Stimulated activated CD4-positive, alpha-beta T cell treated with anti-CD3 and anti-CD28 coated beads, Interleukin-12 subunit alpha, Interleukin-12 subunit beta, amount 100 ng/mL, for 4 hours (primary cell): ENCODE measurements at places on chromosomes 5 and 9.

DNA sequence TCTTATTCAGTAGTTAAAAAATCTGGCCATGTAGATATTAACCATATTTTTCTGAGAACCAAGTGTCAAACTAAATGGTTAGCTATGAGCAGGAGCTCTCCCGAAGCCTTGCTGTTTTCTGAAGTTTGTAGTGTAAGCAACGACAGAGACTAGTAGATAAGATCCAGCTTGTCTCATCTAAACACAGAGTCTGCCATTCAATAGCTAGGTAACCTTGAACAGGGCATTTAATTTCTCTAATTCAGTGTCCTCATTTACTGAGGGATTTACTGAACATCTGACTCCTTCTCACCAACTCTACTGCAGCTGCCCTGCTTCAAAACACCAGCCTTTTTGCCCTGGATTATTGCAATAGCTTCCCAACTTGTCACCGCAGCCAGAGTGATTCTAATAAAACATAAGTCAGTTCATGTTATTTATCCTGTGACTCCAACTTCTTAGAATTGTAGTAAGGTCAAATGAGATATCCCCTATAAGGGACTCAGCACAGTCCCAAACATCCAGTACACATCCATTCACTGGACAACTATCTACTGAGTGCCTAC, 337.0 kb downstream of the PLK2 start:
- no peak for DNase-seq

DNA sequence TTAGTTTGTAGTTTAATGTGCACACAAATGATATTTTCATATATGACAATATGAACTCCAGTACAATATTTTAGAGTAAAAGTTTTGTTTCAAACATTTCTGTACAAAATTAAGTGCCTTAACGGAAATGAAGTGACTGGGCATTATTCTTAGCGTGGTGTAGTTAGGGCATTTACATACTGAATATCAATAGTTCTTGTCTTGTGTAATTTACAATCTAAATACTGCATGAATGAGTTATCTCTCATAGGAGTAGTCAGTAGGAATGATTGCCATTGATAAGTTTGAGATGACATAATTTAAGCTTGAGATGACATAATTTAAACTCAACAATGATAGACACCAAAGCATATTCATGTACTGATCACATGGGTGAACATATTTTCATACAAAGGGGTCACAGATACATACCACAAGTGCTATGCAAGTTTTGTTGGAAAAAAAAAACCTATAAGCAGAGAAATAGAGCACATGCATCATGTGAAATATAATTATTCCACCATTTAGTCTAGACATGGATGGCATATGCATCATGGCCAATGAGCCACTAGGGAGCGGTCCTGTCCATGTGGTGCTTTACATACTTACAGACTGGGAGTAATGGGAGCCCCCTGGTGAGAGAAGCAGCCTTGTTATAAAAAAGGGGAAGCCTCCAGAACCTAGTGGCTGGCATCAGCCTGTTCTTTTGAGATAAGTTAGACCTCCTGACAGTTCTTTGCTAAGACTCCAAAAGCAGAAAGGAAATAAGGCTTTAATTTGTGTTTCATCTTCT, 1523.9 kb downstream of the MAT2B start:
- no peak for DNase-seq

GRCh38 chr5:134086225-134086942, 28.1 kb upstream of the TCF7 start:
- no peak for DNase-seq

DNA sequence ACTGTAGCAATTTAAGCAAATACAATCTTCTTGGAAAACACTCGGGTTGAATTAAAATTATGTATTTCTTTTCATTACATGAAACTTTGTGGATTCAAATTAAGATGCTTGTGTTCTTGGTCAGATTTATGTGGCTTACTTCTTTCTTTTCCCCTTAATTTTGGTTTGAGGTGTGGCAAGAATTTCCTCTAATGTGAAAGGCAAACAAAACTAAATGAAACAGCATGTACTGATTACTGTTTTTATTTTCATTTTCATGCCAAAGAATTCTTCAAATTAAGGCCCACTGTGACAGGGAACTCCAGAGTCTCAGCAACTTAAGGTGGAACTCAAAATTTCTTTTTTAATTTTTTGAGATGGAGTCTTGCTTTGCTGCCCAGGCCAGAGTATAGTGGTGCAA, at the start of gene OMD:
Gene OMD (minus strand): TSS at position 132 of the 400 bp plus-strand sequence. CDS start 6,913 bp downstream, outside the sequence.
- DNase-seq, result no peak

DNA sequence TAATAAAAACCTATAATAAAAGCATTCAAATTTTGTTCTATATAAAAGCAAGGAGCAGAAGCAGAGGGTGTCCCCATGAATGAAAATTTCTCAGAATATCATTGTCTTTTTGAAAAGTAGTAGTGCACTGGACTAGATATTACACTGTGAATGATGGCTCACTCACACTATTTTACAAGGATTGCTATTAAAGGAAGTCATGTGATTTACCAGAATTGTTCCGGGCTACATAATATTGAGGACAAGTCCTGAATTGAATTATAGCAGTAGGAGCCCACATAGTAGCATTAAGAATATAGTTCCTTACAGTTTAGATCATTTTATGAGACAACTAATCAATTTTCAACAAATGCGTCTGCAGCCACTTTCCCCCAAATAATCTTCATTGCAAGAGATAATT, 7.7 kb upstream of the TLE4 start:
- no peak for DNase-seq

- DNase-seq, result no peak
Observed at GRCh38 chr9:135038826-135039225, 48.6 kb upstream of the OLFM1 start.

DNA sequence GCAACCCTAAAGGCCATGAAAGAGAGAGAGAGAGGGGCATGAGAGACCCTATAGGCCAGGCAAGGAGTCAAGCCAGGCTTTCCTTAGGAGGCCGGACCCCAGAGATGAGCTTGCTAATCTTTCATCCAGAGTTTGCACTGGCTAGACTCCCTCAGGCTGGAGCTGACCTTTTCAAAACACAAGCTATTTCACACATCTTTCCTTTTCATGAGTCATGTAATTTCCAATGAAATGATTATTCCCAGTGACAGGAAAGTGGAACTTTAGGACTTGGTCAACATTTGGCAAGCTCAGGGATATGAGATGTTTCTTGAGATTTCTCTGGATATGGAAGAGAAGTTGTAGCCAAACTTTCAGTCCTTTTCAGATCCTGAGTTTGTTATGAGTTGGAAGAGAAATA, 117.7 kb downstream of the TARS1 start:
- no peak for DNase-seq

DNA sequence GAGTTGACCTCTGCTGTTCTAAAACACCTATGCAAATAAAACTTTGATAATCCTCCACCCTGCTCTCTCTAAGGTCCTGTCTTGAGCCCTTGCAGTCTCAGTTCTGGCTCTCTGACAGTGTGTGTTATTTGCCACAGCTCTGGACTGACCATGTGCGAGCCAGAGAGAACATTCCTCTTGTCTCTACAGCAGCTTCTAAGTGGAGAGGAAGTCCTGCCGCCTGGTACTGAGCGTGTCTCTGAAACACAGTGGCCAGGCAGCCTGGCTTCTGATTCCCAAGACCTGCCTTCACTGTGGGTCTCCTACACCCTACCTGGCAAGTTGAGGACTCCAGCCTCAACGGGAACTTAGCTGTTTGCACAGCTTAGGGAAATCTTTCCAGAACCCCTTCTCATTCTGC, 61.6 kb downstream of the ENTREP1 start:
- DNase-seq, result no peak

DNA sequence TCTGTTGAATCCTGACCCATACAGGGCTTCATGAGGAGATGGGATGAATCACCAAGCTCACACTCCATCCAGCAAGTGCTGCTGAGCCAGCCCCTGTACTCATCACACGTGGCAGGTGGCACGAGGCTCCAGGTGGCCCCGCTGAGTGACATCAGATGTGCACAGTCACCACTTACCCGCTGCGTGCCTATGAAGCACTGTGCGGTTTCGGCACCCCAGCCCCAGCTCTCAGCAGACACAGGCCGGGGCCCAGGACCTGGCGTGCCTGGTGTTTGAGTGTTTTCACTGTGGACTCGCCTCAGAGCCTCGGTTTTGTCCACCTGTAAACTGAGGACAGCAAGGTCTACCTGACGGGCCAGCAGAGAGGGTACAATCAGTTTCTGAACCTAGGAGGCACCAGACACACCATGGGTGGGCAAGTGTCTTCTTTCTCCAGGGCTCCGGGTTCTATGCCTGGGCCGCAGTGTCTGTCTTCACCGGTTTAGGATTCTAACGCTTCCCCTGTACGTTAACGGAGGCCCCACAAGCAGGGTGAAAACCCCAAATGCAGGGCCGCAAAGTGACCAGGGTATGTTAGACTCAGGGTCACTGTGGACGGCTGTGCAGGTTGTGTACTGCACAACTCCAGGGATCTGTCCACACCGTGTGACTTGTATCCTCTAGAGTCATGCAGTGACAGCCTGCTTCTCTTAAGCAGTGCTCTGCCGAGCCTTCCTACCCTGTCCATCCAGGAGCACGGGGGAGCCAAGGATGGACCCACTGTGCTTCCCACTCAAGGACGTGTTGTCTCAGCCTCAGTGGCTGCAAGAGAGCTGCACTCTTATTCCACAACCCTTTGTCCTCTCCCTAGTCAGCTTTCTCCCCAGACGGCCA, 44.3 kb upstream of the COL5A1 start:
- DNase-seq, result no peak

- DNase-seq, result no peak
Observed at GRCh38 chr5:91177085-91177484, 206.0 kb downstream of the ARRDC3 start.

DNA sequence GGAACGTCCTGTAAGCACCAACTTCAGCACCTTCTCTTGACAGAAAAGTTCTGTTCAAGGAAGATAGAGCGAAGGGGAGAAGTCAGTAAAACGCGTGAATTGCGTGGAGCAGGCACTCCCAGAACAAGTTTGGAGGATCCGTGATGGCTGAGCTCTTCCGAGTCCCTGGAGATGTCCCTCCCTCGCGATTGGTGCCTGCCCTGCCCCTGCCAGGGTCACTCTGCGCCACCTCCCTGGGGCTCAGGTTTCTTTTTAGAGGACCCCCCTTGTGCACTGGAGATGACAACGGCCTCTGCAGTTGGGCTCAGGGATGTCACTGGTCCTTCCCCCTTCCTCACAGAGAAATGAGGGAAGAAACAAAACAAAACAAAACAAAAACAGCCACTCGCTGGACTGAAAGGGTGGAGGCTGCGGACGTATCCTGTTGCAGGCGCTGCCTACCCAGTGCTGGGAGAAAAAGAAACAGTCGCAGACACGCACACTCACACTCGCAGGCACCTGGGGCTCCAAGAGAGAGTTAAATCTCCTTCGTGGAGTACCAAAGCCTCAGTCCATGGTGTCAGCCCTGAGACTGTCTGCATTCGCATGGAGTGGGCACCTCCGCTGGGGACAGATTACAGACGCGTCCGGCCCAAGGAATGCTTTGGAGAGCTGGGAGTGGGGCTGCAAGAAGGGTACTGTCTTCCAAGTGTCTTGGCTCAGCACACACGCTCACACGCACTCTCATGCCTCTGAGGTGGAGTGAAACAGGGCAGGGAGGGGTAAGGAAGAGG, 512.7 kb downstream of the SLCO4C1 start:
- DNase-seq, result no peak

- DNase-seq, result no peak
Observed at GRCh38 chr5:142881076-142881783, 111.1 kb downstream of the ARHGAP26 start.

DNA sequence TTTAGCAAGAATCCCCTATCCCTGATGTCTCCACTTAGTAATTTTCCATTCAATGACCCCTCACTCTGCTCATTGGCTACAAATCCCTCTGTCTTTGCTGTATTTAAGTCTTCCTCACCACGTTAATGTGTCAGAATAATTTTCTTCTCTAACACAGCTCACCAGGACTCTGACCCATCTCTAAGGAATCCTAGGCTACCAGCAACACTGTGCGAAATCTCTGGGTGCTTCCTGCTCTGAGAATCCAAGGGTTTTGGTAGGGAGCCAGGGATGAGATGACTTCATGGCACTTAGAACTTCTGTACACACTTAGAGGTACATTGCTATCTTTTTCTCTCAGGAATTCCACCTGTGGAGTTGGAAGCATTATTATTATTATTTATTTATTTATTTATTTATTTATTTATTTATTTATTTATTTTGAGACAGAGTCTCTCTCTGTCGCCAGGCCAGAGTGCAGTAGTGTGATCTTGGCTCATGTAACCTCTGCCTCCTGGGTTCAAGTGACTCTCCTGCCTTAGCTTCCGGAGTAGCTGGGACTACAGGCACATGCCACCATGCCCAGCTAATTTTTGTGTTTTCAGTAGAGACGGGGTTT, 53.5 kb downstream of the FOXI1 start:
- DNase-seq, result no peak

- no peak for DNase-seq
Observed at GRCh38 chr9:34417734-34418133, 40.6 kb downstream of the FAM219A start.
